ENCODE measurements at places on chromosomes 11 and 22. TPM values are rescaled to one million over a fixed set of nuclear protein-coding genes. Genes with fewer than 3 reads are reported as not detected.

GRCh38 chr11:99142237-99142636 is 121.5 kb downstream of the CNTN5 start:
- DNase-seq: no peak

DNA sequence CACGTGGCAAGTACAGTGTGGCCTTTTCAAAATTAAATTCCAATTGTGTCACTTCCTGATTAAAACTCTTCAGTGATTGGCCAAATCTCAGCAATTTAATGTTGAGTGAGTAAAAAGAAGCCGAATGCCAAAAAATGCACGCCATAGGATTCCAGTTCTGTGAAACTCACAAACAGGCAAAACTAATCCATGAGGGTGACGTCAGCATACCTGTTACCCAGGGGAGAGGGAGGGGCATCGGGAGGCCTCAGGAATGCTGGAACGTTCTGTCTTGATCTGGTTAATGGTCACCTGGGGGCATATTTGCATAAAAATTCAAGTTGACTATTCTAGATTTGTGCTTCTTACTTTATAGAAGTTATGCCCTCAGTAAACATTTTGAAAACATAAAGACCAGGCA is 39.9 kb upstream of the RAB1B start:
- no peak for DNase-seq

TRIM34 gene
- total RNA-seq: 5.9 TPM

CDC42EP2 gene
- 6.5 TPM for total RNA-seq

CRKL gene
- total RNA-seq: 46.2 TPM
